Fibroblast of skin of left quadriceps (primary cell): ENCODE measurements at places on chromosomes 1 and 21.

- no peak for DNase-seq
Observed at GRCh38 chr1:209589440-209589839, 5.9 kb downstream of the CAMK1G start.

DNA sequence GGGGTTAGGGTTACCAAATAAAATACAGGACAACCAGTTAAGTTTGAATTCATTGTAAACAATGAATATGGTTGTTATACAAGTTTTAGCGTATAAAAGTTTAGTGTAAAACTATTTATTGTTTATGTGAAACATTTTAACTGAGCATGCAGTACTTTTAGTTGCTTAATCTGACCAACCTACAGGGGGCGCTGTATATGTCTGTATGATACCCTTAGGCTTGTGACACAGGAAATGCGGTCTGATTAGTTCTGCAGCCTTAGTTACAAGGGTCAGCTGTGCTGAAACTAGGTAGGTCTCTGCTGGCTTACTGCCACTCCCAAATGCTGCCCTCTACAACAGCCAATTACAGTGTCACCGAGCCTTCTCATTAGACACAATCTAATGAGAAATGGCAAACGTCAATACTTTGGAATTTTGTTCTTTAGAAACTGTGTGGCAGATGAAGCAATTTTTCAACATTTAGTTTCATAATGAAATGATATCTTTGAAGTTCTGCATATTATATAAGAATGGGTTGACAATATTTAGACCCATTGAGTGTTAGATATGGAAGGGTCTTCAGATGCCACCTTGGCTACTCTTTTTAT is 56.2 kb downstream of the NTNG1 start:
- no peak for DNase-seq

- no peak for DNase-seq
Observed at GRCh38 chr1:2299131-2299627, 71.1 kb downstream of the SKI start.

DNA sequence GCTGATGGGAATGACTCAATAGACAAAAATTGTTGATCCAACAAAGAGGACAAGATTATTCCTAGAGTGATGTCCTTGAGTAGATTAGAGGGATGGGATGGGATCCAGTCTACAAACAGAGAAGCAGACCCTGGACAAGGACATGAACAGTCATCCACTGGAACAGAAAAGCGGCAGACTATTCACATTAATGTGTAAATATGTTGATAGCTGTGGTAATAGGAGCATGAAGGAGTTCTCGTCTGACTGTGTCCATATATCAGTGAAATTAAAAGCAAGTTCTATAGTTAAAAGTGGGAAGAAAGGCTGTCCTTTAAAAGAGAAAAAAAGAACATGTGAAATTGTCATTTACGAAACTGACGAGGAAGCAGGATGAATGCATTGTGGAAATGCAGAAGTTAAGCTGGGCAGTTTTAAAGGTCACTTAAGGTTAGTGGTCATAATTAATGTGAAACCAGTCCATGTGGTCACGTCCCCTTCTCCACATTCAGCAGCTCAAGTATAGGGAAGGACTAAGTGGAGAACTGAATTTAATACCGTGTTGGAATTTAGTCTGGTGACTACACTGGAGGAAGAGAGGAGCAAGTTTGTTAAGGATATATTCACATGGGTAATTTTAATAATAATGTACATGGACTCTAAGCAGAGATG is 62.1 kb downstream of the PIK3R3 start:
- no peak for DNase-seq

- peak; percentile 7 for DNase-seq
Observed at GRCh38 chr1:3831689-3832088, 25.3 kb downstream of the CEP104 start.
